ENCODE measurements at places on chromosomes 4 and X. TPM values are rescaled to one million over a fixed set of nuclear protein-coding genes. Genes with fewer than 3 reads are reported as not detected.

DNA sequence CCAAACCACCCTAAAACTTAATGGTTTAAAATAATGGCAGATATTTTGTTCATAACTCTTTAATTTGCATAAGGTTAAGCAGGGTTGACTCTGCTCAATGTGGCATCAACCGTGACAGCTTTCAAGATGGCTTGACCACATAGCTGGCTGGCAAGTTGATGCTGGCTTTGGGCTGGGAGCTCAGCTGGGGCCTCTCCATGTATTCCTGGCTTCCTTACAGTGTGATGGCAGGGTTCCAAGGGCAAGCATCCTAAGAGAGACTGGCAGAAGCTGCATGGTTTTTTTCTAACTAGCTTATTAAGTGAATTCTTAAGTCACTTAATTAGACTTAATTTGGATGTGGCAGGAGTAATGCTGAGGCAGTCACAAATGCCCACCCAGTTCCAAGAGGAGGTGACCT, 4.5 kb downstream of the RP2 start:
- no peak for DNase-seq

Gene GLOD5
- not detected for total RNA-seq

GRCh38 chrX:115491766-115492165, 69.2 kb upstream of the PLS3 start:
- DNase-seq = peak; percentile 4

Gene RGN
- total RNA-seq = 0.18 TPM

Gene GRIA3
- not detected for total RNA-seq

- DNase-seq = no peak
Measured at GRCh38 chr4:132344924-132345828, 803.9 kb upstream of the PCDH10 start.

DNA sequence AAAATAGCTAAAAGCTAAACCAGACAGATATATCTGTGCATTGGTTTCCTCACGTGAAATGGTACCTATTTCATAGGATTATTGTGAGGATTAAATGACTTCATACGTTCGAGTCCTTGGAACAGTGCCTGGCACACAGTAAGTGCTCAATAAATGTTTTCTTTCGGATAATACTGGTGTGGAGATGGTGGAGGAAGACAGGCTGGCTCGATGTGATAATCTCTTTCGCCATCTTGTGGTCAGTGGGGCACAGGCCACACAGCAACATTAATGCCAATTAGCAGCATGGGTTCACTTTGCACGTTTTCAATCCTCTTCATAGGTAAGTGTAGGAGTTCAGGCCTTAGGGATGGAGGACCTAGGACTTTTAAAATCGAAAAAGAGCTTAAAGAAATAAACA, 9.3 kb downstream of the PAGE4 start:
- DNase-seq = peak; percentile 15

DNA sequence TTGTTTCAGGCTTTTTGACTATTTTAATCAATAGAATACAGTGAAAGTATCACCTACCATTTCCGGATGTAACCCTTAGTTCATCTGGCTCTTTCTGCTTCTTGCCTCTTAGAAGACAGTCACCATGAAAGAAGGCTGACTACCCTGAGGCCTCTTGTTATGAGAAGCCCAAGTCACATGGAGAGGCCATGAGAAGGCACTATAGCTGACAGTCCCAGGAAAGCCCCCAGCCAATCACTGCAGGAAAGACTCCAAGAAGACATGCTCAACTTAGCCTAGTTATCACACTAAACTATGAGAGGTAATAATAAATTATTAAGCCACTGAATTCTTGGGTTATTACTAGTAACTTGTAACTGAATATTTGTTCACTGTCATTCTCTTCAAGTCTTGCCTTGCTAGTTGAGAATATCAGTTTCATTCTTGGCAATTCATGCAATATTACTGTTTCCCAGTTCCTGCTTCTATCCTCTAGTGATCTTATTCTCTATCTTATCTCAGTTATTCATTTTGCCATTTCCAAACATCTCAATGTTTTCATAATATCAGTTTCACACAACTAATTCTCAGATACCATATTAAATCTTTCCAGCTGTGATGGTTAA, 57.1 kb upstream of the GUCY1A1 start:
- peak; percentile 41 for DNase-seq

DNA sequence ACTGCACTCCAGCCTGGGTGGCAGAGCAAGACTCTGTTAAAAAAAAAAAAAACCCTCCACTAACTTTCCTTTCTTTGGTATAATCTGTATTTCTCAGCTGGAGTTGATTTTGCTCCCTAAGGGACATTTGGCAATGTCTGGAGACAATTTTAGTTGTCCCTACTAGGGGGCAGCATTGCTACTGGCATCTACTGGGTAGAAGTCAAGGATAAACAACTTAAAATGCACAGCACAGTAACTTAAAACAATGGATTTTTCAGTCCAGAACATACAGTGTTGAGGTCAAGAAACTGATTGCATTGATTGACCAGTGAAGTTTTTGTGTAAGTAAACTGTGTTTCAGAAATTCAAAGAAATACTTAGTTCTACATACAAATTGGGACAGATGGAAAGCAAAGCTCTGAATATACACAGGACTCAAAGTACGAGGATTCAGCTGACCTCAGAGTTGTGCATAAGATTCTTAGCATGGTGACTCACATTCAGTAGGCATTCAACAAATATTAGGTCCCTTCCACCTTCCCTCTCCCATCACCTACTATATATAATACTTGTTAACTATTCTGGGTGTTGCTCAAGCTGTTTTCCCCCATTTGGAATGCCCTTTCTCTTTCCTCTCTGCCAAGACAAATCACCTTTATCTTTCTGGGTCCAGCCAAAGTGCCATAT, 8.8 kb downstream of the DDX53 start:
- peak; percentile 39 for DNase-seq

DNA sequence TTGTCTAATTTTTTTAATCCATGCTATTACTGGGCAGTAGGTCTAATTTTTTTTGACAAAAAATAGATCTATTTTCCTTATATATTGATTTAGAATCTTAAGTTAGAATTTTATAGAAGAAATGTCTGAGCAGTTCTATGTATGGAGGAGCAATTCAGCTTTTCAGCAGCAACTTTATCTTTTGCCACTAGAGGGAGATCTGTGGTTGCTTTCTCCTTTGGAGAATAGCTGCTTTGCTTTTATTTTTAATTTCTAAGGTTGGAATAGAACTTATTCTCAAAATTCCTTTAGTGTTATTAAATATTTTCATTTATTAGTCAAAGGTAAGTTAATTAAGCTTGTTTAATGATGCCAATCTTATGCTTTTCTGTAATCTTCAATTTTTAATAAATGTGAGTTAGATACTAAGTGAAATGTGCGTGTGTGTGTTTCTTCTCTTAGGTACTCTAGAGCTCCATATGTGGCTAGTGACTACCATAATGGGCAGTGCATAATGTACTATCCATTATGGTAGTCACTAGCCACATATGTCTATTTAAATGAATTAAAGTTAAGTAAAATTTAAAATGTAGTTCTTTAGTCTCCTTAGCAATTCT, 29.3 kb downstream of the FAM199X start:
- DNase-seq = peak; percentile 25

DNA sequence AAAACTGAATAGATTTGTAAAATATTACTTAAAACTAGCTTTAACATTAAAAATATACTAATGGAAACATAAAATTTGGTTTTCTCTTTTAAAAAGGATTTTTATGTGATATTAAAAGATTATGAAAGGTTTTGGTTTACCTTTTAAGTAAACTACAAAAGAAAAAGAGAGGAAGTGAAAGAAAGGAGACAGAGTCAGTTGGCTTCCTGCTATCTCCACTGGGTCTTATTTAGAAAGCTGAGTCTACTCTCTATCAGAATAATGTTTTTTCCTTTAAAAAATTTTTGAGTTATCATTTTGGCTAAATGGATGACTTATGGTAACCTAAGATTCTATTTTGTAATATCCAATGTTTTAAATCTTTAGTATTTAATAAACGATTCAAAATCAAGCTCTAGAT, 21.6 kb upstream of the ATP8A1 start:
- no peak for DNase-seq

Gene RS1
- total RNA-seq = not detected

DNA sequence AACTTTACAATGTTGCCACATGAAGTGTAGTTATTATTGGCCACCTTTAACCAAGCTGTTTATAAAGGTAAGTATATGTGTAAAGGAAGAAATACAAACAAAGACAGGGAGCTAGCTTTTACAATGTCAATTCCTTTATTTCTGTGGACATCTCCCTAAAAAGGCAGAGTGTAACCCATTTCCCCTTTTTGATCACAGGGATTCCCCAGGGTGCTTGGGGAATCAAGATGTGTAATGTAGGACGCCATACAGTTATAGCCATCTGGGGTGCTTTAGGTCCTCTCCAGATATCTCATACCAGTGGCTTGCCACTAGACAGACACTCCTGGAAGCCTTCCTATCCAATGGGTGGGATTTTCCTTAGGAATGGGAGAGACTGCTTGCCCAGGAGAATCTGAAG, 4.2 kb upstream of the CUL4B start:
- no peak for DNase-seq

DNA sequence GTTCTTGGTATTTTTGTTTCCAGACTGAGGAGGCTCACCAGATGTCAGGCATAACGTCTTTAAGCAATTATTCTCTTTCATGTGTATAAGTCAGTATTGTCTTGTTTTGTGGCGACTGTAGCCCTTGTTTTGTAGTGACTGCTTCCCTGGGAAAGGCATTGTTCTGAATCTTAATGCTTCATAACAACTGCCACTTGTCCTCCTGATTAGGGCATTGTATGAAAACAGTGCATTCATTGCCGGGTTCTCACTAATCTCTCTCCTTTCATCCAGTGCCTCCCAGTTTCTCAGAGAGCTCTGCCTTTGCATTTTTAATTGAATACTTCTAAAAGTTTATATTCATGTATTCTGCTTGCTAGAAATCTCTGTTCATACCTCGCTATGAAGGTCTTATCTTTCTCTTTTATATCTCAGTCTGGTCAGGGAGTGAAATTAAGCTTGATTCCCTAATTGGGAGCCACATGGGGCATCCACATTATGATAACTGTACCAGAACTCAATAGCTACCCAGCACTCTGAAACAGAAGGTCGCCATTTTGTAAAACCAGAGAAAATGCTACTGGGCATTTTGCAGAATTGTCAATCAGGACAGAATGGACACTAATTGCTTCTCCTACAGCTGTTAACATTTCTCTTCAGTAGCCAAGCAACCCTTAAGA, 149.8 kb downstream of the GBA3 start:
- DNase-seq = no peak

Gene MAGEB1
- not detected for total RNA-seq

Gene MUC7
- total RNA-seq = not detected

- DNase-seq = no peak
Measured at GRCh38 chr4:957231-957580, 16.2 kb downstream of the DGKQ start.

Gene PCDH19
- total RNA-seq = not detected

DNA sequence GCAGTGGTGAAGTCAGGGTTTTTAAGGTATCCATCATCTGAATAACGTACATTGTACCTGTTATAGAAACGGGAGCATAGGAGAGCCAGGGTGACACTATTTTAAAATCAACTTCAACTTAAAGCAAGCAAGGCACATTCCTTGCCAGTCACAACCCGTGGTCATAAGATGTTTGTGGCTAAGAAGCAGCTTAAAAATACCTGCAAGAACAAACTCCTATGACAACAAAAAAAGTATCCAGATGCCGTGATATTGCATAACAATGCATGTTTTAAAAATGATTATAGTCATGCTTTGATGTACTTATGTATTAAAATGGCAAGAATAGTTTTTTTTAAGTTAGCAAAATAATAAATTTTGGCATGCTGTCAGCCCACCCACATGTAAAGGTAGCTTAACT, 16.5 kb upstream of the SYNPO2 start:
- DNase-seq = no peak

Gene EDA
- under 0.01 TPM for total RNA-seq

Gene SMIM31
- total RNA-seq = not detected

Gene UGT2B11
- total RNA-seq = not detected

GRCh38 chr4:153004081-153004850, 68.1 kb downstream of the FHDC1 start:
- no peak for DNase-seq

DNA sequence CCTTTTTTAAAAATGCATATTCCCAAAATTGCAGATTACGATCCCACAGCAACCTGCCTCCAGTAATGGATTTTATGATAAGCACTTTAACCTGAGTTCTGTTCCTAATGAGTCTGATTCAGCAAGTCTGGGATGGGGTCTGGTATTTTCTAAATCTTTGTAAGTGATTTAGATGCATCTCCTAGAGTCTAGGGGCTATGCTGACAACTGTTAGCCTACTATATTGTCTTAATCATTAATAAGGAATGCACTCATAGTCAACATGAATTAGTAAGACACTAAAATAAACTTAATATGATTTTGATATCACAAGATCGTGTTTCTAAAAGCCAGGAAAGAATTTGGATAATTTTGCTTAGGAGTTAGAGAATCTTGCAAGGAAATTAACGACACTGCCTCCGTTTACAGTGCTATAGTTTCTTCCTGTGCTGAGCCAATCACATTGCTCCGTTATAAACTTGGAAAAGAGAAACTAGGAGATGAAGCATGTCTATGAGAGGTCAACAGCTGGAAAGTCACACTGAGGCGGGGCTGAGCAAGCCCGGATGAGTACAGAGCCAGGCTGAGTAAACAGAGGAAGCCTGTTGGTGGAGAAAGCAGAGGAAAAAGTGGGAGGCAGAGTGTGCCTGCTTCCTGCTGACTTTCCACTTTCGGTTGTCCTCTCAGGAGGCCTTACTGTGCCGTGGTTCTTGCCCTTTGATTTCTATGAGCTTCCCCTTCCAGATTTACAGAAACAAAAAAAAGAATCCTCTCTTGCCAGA, 5.4 kb downstream of the SCARB2 start:
- peak; percentile 94 for DNase-seq

Gene TNIP3
- 0.28 TPM for total RNA-seq

DNA sequence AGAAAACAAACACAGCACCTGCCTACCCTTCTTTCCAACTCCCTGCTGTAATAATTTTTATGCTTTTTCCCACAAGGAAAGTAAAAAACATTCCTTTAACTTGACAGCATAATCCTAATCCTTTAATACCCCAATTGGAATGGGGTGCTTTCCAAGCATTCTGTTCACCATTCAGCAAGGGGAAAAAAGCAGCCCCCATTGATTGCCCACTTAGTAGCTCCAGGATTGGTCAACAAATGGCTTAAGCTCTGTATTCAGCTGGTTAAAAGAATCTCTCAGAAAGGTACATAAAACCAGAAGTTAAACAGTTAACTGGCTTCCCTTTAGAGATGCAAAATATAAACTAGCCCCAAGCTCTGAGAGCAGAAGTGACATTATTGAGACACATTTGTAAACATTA, 194.8 kb upstream of the ATOH1 start:
- no peak for DNase-seq

Gene SPANXN4
- total RNA-seq = not detected

- no peak for DNase-seq
Measured at GRCh38 chrX:65874765-65875164, 165.1 kb downstream of the VSIG4 start.

Gene CXorf66
- total RNA-seq = not detected

Gene CLCN3
- total RNA-seq = 22.8 TPM

Gene PWWP3B
- not detected for total RNA-seq

Gene DGAT2L6
- not detected for total RNA-seq

GRCh38 chrX:41721590-41721989, 2.4 kb upstream of the GPR82 start:
- DNase-seq = no peak

Gene FUNDC1
- total RNA-seq = 13.6 TPM

Gene FAM241A
- under 0.01 TPM for total RNA-seq

- DNase-seq = peak; percentile 91
Measured at GRCh38 chrX:115058276-115058675, 40.9 kb upstream of the IL13RA2 start.

Gene PDGFC
- 90.7 TPM for total RNA-seq
